ENCODE measurements at places on chromosomes 7 and 10.
A peak's percentile ranks its signal among the peaks of the same experiment; 100 is the strongest.

GRCh38 chr7:139116999-139117398 lies 7.5 kb upstream of the ZC3HAV1 start:
- no peak for DNase-seq

DNA sequence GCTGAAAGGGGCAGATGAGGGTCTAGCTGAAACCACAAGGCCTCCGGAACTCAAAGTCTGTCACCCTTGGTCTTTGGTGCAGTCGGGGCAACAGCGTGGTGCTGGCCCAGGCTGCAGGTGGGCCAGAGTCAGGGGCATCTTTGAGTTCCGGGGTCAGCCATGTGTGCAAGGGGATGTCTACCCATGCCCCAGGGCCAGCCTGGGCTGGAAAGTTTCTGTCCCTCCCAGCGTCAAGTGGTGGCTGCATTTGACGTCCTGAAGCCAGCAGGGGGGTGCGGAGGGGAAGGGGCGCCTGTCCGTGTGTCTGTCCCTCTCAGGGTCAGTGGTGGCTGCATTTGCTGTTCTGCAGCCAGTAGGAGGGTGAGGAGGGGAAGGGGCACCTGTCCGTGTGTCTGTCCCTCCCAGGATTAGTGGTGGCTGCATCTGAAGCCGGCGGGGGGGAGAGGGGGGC lies 638 bp downstream of the BRAT1 start:
- DNase-seq = no peak

DNA sequence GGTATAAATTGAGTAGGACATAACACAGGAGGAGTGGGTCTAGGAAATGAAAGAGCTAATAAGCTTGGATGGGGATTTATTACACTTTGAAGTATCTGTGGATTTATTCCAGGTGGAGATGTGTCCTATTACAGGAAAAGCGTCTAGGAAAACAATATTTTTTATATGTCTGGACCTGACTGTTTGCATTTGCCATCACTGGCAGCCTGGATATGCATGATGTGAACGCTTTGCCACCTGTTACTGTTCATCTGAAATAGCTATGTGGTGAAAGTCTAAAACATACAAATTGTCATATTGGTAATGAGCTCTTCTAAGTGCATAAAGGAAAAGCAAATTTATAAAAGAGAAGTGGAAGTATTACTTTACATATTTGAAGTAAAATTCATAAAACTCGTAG lies 31.6 kb upstream of the AGMO start:
- DNase-seq = no peak

DNA sequence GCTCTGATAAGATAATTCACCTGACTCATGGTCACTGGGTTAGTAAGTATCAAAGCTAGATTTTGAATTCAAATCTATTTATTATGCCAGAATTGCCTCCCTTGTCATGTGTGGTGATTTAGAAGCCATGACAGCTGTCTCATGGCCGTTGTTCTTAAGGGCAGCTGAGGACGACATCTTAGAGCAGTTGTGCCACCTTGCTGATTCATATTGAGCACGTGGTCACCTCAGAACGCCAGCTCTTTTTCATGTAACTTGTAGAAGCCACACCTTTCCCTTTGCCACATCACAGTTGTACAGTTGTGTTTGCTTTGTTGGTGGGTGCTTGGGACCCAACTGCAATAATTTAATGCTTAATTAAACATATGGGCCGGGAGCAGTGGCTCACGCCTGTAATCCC lies 4.3 kb upstream of the PIK3AP1 start:
- no peak for DNase-seq

- no peak for DNase-seq
These were observed 5.8 kb upstream of the FHIP2A start for GRCh38 chr10:114815791-114816190.

DNA sequence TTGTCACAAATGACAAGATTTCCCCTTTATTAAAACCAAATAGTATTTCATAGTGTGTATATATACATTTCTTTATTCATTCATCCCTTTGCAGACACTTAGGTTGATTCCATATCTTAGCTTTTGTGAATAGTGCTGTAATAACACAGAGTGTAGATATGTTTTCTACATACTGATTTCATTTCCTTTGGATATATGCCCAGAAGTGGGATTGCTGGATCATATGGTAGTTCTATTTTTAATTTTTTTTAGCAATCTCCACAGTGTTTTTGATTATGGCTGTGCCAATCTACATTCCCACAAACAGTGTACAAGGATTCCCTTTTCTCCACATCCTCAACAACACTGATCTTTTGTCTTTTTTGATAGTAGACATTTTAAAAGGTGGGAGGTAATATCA lies 46.4 kb downstream of the CSTF2T start:
- DNase-seq = no peak

DNA sequence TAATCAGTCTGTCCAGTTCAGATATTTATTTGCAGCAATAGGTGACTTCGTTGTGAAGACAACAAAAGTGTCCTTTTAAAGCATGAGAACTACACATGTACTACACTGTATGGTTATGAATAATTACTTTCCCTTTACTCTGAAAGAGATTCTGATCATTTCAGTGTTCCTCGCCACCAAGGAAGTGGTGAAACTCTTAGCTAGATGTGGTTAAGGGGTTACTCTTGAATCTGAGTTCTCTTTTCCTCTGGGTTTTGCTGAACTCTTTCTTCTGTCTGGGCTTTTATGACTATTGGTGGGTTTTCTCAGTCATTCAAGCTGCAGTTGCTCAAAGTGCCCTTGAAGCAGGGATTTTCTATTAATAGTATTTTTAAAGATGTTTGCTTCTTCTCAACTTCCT lies 127.9 kb upstream of the SEM1 start:
- DNase-seq = peak; percentile 51

GRCh38 chr10:89695307-89695706 lies 6.1 kb upstream of the KIF20B start:
- no peak for DNase-seq

DNA sequence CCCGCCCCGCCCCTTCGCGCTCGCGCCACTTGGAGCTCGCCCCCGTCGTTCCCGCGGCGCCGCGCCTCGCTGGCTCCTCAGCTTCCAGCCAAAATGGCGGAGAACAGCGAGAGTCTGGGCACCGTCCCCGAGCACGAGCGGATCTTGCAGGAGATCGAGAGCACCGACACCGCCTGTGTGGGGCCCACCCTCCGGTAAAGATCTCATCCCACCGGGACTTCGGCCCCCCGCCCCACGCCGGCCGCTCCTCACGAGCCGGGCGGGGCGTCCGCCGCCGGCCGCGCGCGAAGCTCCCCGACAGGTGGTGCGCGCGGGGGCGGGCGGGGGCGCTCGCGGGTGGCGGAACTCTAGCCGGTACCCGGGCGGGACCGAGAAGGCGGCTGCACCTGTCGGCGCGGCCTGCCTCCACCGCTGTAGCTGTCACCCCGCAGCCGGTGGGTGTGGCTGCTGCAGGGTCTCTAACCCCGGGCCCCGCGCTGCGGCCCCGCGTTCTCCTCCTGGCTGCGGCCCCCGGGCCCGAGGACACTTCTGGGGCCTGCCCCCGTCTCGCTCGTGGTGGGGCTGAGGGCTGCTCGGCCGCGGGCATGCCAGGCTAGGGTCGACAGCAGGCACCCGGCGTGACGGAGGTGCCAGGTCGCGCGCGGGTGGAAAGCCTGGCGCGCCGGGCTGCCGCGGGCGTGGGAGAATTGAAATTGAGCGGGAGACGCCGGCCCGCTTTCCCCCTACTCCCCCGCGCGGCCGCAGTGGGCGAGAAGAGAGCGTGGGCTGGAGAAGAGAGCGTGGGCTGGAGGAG lies at the start of gene EXOC6:
Gene EXOC6, plus strand, starts transcription at position 80 of the 793 bp plus-strand sequence. Its CDS starts 14 bp downstream, at position 94.
- peak; percentile 85 for DNase-seq

DNA sequence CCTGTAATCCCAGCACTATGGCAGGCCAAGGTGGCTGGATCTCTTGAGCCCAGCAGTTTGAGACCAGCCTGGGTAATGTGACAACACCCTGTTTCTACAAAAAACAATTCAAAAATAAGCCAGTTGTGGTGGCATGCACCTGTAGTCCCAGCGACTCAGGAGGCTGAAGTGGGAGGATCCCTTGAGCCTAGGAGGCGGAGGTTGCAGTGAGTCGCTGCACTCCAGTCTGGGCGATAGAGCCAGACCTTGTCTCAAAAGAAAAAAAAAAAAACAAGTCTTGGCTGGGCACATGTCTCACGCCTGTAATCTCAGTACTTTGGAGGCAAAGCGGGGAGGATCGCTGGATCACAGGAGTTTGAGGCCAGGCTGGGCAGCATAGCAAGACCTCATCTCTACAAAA lies 74.6 kb upstream of the PDSS1 start:
- DNase-seq = no peak

- peak; percentile 45 for DNase-seq
These were observed 13.5 kb downstream of the SFMBT2 start for GRCh38 chr10:7397049-7398035.

GRCh38 chr7:139825666-139826290 lies 3.3 kb upstream of the TBXAS1 start:
- DNase-seq = no peak

Measured in stimulated activated naive CD8-positive, alpha-beta T cell treated with anti-CD3 and anti-CD28 coated beads, Interleukin-15, amount 100 ng/mL, for 72 hours (primary cell).